ENCODE measurements at places on chromosomes 16 and 17. TPM values are rescaled to one million over a fixed set of nuclear protein-coding genes. Genes with fewer than 3 reads are reported as not detected.

DNA sequence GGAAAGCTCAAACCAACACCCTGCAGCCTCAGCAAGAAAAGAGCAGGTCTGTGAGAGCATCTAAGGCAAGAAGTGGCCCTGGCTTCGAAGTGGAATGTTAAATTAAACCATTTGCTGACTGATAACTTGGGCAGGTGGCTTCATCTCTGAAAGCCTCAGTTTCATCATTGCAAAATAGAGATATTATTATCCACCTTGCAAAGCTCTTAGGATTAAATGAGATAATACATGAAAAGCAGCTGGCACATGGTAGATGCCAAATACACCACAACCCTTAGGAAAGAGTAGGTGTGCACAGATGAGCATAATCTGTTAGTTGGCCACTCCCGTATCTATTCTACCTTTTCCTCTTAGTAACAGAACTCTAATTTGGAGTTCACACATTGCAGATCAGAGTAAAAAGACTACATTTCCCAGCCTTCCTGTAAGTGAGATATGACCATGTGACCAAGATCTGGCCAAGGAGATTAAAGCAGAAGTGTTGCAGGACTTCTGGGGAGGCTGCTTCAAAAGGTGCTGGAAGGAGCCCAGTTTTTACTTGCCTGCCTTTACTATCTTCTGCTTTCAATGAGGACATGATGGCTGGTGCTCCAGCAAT is 288.7 kb downstream of the SOX9 start:
- no peak for DNase-seq

- no peak for DNase-seq
Observed at GRCh38 chr17:31510308-31511194, 119.1 kb downstream of the RAB11FIP4 start.

GRCh38 chr16:3088925-3089716 is 10.0 kb downstream of the ZSCAN10 start:
- DNase-seq: no peak

GRCh38 chr16:5058476-5058875 is 7.3 kb downstream of the C16orf89 start:
- DNase-seq: no peak

DNA sequence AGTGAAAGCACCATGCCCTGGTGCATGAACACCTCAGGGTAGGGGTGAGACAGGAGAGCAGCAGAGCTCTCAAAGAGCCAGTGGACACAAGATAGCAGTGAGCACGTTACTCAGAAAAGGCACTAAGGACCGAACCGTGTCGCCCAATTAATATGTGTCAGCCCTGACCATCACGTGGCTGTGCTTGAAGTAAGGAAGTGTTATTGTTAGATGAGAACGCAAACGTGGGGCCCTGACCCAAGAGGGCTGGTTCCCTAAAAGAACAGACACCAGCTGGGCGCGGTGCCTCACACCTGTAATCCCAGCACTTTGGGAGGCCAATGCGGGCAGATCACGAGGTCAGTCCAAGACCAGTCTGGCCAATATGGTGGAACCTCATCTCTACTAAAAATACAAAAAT is 16.3 kb downstream of the AXIN1 start:
- DNase-seq: no peak

DNA sequence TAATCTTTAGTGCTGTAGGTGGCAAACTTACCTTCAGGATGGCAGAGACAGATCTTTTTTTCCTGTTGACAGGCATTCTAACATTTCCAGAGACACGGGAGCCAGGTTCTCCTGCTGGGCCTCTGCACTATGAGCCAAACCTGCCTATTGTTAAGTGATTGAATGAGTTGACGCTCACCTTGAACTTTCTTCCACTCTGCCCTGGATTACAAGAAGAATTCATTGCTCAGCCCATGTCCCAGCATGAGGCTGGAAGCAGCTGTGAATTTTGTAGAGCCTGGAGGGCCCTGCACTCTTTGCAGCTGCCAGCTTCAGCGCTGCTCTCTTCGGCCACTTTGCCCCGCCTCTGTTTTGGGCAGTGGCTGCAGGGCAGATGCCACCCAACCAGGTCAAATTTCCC is 9.4 kb upstream of the SLC7A5 start:
- no peak for DNase-seq

ABCC12 gene
- 0.08 TPM for total RNA-seq

SGCA gene
- 1.0 TPM for total RNA-seq

TEKT1 gene
- total RNA-seq: not detected

FA2H gene
- not detected for total RNA-seq

RPTOR gene
- total RNA-seq: 18.8 TPM
